Stimulated activated CD8-positive, alpha-beta memory T cell treated with anti-CD3 and anti-CD28 coated beads, Interleukin-7, amount 100 ng/mL, for 48 hours (primary cell): ENCODE measurements at places on chromosomes 2 and 18.
A peak's percentile ranks its signal among the peaks of the same experiment; 100 is the strongest.

GRCh38 chr2:113686537-113686936 lies 59.5 kb downstream of the RABL2A start:
- DNase-seq, result no peak

DNA sequence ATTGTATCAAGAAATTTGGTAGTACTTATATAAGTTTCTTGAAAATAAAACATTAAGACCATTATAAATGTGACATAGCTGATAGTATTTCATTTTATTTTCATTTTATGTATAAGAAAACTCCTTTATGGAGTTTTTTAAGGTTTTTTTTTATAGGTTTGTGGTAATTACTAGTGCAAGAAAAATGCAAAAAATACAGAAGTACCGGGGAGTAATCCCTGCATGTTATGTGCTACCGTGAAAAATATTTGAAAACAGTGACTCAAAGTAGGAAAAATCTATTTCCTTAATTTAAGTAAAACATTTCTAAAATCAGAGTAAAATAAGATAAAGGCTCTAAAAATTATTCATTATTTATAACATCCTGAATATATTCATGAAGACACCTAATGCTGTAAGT lies 21.6 kb downstream of the ZSWIM2 start:
- DNase-seq, result no peak

DNA sequence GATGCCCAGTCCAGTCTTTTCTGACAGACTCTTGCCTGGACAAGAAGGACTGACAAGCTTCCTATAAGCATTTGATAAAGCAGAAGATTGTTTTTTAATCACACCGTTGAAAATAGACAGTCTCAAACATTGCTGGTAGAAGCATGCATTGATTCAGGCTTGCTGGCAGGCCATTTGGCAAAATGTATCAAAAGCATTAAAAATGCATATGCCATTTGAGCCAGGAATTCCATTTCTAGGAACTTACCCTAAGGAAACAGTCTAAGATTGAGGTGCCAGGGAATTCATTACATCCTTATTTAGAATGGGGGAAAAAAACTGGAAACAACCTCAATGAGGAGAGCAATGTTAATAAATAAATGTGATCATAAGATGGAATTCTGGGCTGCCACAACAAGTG lies 20.7 kb downstream of the LGALSL start:
- DNase-seq, result no peak

GRCh38 chr18:40197711-40198110 lies 1757.3 kb upstream of the PIK3C3 start:
- DNase-seq, result no peak

DNA sequence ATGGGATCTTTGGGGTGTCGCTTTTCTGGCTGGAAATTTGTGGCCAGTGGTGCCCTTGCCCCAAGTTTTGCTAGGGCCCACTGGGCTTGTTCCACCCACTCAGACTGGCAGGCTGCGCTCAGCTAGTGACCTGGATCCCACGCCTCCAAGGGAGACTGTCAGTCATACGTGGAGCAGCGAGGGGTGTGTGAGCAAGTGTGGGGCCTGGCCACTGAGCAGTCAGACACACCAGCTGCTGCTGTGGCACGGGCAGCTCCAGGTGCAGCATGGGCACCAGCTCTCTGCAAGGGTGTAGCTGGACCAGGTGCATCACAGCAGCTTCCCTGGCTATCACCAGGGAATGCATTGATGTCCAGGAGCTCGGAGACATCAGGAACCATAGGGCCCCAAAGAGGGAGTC lies 327.0 kb downstream of the NR4A2 start:
- DNase-seq, result no peak

- no peak for DNase-seq
Measured at GRCh38 chr2:96105152-96105915, 11.0 kb downstream of the ADRA2B start.

GRCh38 chr18:71450257-71450656 lies 1093.9 kb downstream of the CBLN2 start:
- no peak for DNase-seq

GRCh38 chr2:6077585-6077984 lies 385.4 kb downstream of the SOX11 start:
- DNase-seq, result no peak

DNA sequence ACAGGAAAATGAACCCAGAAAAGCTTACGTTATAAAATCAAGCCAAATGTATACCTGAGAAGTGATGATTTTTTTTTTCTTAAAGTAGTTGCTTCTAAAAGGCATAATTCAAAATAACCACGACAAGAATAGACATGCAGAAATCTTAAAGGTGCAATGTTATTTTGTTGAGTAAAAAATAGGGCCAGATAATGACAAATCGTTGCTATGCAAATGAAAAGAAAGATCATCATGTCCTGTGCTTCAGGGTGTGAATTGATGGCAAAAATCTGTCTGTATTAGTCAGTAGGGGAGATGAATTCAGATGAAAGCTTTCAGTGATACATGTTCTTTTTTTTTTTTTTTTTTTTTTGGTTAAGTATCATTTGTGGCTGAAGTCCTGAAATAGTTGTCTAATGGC lies 24.0 kb downstream of the LYPD6B start:
- DNase-seq, result no peak

DNA sequence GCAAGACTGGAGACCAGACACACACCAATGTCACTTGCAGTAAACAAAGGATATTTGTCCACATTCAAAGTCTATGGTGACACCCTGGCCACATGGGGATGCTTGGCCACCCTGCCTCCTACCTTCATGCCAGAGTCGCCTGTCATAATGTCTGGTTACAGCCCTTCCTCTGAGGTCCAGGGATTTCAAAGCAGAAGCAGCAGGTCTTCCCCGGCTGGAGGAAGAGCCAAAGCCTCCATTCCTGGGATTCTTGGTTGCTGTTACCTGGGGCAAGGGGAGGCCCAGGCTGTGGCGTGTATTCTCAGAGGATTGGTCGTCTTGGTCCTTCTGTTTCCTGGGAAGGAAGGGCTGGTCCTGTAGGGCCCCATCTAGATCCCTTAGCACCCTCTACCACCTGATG lies 2.3 kb upstream of the ALPP start:
- DNase-seq, result no peak

DNA sequence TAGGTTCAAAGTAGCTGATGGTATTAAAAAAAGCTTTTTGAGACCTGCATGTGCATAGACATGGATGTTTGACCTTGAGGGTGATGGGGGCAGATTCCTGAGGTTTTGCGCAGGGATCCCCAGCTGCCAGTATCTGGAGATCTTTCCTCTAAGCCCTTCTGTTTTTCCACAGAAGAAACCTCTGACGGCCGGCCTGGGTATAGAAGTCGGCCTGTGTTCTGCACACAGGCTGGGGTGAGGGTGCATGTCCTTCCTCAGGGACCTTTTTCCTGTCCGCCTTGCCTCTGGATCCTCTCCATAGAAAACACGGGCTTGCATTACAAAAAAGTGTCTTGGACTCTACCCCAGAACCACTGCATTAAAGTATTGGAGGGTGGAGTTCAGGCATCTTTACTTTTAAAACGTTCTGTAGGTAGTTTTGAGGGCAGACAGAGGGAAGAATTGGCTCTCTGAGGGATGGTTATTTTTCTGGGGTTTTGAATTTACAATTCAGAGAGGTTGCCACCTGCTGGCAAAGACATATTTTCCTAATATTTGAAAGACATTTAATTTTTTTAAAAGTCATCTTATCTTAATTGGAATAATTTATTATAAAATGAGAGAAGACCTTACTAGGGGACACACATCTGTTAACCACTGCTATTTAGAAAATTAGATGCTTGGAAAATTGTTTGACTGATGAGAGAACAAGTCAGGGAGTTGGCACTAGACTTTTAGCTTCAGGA lies 350.6 kb downstream of the DCDC2C start:
- DNase-seq, result no peak

DNA sequence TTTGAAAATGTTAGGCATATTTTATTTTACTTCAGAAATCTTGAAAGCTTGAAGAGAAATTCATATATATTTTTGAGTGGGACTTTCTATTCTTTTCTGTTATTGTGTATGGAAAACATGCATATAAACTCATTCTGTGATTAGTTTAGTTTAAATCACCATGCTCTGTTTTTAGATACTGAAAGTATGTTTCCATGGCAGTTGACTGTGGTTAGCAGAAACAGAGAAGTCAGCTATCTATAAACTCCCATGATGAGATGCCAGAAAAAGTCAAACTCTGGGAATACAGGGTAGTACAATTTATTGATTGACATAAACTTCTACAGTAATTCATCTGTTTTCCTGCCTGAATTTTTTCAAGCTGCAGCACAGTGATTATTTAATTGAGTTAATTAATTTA lies 905.3 kb upstream of the VRK2 start:
- no peak for DNase-seq

- DNase-seq, result no peak
Measured at GRCh38 chr2:145169285-145169684, 649.4 kb upstream of the ZEB2 start.

GRCh38 chr18:45503990-45504389 lies 111.3 kb upstream of the SLC14A2 start:
- no peak for DNase-seq

DNA sequence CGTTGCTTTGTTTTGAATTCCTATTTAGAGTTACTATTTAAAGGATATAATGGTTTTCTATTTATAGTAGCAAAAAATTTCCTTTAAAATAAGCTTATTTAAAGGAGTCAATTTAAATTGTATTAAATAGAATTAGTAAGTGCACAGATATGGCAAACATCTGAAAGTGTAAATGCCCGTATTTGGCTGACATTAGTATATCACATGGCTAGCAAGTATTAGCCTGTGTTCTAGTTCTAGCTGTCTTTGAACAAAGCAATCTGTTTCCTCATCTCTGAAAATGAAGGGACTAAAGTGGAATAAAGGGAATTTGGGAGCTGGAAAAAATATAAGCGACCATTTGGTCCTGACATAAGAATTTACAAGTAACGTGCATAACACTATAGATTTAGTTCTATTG lies 32.2 kb downstream of the PELI1 start:
- DNase-seq, result no peak

GRCh38 chr18:40357536-40357935 lies 1597.5 kb upstream of the PIK3C3 start:
- DNase-seq, result no peak

GRCh38 chr18:9552191-9552590 lies 62.2 kb downstream of the PPP4R1 start:
- DNase-seq, result no peak

- DNase-seq, result no peak
Measured at GRCh38 chr18:58042826-58043490, 1.1 kb upstream of the NEDD4L start.

DNA sequence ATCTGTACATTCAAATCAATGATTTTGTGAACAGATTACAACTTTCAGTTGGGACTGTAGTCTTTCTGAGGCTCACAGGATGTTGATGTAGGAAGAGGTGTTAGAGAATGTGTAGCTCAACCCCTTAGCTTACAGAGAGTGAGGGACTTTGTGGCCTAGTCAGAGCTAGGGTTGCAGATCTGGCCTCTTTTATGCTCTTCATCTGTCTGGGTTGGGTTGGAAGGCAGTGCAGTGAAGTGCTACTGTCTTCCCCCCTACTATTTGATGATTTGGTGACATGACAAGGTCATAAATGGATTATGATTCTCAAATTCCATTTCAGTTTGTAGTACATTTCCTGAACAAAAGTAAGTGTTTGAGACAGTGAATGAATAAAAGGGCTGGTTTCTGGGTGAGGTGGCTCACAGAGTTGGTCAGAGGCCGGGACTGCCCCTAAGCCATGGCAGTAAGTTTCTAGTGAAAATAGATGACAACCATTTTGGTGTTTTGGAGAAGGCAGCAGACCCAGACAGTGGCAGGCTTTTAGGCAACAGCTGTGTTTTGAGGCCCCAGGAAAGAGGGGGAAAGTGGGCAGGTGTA lies 21.6 kb downstream of the MAP4K4 start:
- DNase-seq, result peak; percentile 70

- no peak for DNase-seq
Measured at GRCh38 chr2:72012886-72013574, 134.6 kb downstream of the CYP26B1 start.

DNA sequence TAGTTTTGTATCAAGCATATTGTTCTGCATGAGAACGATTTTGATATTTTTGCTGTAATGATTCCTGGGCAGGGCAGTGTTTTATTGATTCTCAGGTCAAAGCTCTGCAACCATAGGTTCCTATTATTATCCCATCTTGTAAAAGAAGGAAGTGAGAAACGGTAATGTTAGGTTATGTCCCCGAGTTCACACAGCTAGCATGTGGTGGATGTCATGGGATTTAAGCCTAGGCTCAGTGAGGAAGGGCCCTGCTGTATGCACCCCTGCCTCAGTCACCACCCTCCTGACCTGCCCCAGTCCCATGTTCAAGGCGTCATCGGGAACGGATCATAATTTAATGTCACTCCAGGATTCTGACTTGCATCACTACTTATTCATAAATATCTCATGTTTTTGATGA lies 10.7 kb downstream of the ACP1 start:
- DNase-seq, result no peak

DNA sequence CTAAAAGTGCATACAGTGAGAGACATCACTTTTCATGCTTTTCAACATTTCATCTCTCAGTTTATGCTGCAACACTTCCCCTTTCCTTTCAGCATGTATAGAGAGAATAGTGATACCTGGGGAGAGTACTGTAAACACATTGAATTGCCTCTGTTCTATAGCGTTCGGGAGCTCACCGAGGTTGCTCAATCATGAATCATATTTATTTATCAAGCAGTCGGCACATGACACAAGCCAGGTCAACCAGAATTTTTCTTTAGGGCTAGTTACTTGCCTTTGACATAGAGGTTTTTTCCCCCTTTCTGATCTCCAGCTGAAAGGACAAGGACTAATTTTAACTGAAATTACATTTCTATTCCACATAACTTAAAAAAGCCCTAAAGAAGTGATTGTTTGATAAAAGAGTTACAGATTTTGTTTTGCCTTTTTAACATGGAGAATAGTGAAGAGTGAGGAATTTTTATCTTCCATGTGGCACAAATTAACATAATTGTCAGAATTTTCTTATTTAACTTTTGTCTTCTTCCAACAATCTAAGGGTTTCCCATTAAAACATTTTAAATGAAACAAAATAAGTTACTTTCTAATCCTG lies 690.9 kb upstream of the TMEFF2 start:
- no peak for DNase-seq

GRCh38 chr2:86634352-86634751 lies 10.7 kb upstream of the RNF103 start:
- no peak for DNase-seq

GRCh38 chr18:5155907-5156287 lies 41.2 kb downstream of the AKAIN1 start:
- no peak for DNase-seq

DNA sequence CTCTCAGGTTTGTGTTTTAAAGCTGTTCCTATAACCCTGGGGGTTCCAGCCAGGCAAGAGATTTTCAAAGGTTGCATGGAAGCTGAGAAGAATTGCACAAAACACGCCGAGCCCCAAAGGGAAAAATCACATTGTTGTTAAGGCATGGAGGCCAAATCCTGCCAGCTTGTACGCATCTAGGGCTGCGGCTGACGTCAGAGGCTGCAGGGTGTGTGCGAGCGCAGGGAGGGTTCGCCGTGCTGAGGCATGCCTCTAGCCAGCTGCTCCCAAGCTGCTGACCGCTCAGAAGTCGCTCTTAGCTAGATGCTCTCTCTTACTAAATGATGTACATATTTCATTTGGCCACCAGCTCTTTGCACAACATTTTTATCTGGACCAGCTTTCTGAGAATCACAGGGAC lies 191.8 kb downstream of the LPIN1 start:
- DNase-seq, result no peak
